Activated CD8-positive, alpha-beta memory T cell treated with anti-CD3 and anti-CD28 coated beads for 1 hour (primary cell): ENCODE measurements at places on chromosomes 1 and 21.

DNA sequence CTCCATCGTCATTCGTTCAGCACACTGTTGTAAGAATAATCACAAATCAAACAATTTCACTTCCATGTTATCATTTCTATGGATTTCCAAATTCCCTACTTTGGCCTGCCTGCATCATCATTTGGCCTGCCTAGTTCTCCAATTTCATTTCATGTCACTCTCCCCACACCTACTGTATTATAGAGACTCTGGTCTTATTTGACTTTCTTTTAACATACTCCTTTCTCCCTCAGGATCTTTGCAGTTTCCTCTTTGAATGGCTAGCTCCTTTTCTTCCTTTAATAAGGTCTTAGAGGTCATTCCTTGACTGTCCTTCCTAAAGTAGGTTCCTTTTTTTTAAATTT lies 36.3 kb upstream of the PODN start:
- DNase-seq = no peak

GRCh38 chr1:53642215-53642555 lies 96.8 kb downstream of the GLIS1 start:
- DNase-seq = no peak

- DNase-seq = no peak
Measured at GRCh38 chr1:87398641-87399040, 70.0 kb downstream of the LMO4 start.

DNA sequence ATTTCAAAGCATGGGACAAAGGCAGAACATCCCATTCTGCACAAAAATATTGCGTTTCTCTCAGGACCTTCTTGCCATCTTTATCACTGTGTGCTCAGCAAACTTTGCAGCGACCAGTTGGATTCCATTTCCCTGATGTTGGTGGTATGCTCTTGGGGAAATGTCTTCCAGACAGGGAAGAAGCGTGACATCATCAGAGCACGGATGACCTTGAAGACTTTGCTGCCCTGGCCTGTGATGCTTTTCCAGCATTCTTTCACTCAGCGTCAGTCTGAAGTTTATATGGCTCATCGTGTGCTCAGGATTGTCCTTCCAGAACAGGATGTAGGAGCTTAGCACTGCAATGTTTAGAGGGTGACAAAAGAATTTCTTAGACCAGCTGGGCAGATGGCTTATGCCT lies 131.4 kb upstream of the F3 start:
- no peak for DNase-seq

DNA sequence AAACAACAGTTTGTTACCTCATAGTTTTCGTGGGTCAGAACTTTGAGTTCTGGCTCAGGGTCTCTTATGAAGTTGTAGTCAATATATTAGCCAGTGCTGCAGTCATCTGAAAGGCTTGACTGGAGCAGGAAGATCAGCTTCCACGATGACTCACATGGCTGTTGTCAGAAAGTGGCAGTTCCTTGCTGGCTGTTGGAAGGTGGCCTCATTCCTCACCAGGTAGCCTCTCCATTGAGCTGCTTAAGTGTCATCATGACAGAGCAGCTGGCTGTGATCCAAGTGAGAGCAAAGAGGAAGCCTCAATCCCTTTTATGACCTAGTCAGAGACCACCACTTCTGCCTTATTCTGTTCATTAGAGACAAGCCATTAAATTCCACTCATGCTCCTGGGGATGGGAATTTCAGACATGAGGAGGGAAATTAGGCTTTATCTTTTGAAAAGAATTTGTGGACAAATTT lies 5.6 kb downstream of the OSBPL9 start:
- no peak for DNase-seq

DNA sequence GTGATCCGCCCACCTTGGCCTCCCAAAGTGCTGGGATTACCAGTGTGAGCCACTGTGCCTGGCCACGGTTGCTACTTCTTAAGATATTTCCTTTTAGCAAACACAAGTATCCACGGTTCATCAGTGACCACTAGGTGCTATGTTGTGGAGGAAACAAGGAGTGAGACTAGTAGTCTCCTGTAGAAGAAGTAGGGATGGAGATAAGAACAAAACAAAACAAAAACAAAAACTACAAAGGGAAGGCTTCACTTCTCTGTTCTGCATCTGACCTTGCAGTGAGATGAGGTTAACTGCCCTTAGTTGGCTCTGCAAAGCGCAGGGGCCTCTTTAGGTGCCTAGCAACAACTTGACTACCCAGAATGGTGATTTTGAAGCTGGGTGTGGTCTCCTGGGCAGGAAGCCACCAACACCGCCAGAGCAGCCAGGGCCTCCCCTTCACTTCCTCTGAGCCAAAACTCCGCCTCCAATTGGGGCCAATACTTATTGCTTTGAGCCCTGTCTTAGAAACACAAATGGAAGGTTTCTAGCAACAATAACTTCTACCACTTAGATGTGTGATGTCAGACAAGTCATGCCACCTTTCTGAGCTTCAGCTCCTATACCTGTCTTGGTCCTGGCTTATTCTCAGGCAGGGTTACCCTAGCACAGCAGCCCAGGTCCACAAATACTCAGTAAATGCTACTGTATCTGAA lies 12.8 kb upstream of the CDC42 start:
- peak; percentile 85 for DNase-seq

DNA sequence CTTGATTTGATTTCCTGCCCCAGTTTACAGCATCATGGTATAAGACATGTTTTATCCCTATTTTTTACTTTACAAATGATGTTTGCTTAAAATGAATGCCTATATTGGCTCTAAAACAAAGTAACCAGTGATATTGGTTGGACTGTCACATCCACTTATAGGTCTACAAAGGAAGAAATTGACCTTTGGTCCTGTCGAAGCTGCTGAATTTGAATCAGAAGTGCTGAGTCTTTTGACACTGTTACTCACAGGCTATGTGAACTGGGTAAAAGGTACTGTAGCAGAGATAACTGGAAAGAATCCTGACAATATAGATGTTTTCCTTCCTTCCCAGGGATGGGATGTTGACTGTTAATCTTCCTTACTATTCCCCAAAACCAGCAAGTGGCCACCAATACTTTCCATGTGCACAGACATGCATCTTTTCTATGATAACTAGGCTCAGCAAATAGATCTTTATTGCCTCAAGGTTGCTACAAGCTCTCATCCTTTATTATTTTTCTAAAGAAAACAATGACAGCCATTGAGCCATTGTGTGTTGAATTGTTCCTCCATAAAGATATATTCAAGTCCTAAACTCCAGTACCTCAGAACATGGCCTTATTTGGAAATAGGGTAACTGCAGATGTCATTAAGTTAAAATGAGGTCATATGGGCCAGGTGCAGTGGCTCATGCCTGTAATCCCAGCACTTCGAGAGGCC lies 175.9 kb upstream of the NR5A2 start:
- no peak for DNase-seq

- no peak for DNase-seq
Measured at GRCh38 chr1:228668553-228669241, 66.6 kb upstream of the RHOU start.

GRCh38 chr21:33861125-33861524 lies 54.5 kb downstream of the ATP5PO start:
- DNase-seq = no peak

DNA sequence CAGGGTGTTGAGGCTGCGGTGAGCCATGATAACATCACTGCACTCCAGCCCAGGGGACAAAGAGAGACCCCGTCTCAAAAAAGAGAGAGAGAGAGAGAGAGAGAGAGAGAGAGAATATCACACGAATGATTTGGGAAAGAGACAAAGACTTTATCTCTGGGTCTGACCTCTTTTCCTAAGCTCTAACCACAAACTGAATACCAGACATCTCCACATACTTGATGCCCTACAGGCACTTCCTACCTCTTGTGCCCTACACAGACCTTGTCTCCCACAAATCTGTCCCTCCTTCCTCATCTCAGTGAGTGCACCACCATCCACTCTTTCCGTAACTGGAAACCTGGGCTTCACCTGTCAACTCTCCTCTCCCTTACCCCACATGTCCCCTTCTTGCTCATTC lies 27.0 kb upstream of the PTCH2 start:
- no peak for DNase-seq

- no peak for DNase-seq
Measured at GRCh38 chr1:32877211-32878110, 6.7 kb upstream of the FNDC5 start.

GRCh38 chr1:74811436-74812179 lies 78.7 kb downstream of the TYW3 start:
- no peak for DNase-seq

DNA sequence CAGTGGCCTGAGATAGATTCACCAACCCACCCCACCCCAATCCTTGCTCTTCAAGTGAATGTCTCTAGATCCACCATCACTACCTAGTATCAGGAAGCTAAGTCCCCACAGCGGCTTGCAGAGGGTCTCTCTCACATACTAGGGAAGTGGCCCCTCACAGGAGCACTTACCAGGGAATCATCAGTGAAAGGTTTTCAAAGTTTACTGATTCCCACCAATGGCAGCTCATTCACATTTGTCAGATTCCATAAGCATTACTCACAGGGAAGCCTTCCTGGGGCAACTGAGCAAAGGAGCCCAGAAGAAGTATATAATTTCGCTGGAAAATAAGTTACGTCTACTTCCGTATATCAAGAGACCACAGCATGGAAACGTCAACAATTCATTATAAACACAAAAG lies 120.8 kb downstream of the GREM2 start:
- DNase-seq = no peak

DNA sequence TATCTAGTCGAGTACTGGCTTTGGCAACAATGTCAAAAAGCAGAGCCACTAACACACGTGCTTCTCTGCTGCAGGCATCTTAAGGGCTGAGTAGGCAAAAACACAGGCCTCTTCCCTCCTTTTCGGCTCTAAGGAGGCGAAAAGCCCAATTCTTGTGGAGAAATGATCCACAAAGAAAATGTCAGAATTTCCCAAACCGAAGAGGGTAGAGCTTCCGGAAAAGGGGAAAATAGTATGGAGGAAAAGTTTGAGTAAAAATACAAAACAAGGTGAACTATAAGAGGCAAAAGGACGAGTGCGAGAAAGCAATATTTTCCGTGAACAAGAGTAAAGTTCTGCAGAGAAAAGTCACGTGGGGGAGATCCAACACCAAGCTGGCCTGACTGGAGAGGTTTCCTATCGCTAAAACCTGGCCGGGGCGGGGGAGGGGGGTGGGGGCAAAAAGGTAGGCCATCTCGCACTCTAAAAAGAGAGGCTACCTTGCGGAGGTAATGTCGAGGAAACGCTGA lies 551 bp downstream of the ZRANB2 start:
- DNase-seq = no peak

DNA sequence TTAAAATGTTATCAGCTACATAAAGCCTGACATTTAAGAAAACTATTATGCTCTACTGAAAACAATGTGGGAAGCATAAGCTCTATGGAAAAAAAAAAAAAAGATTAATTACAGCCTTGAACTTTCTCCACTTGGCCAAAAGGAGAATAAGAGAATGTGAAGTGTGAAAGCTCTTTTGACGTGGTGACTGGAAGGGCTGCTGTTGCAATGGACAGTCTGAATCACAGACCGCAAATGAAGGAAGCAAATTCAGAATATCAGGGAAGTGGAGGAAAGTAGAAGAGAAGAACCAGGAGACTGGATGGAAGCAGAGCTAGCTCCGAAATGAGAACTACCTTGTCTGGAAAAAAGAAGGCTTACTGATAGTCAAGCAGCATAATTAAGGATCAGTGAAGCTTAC lies 106.8 kb downstream of the AK5 start:
- no peak for DNase-seq

GRCh38 chr1:111511370-111511769 lies 7.9 kb upstream of the ADORA3 start:
- DNase-seq = no peak
